Amniotic stem cell (primary cell): ENCODE measurements at places on chromosomes 16 and 17.

GRCh38 chr17:72921347-72922054, 171.0 kb downstream of the SLC39A11 start:
- no peak for DNase-seq

- DNase-seq, result no peak
These were observed 19.0 kb upstream of the XYLT2 start for GRCh38 chr17:50326831-50327364.

GRCh38 chr16:6206080-6206479, 1108.5 kb upstream of the EEF2KMT start:
- no peak for DNase-seq

DNA sequence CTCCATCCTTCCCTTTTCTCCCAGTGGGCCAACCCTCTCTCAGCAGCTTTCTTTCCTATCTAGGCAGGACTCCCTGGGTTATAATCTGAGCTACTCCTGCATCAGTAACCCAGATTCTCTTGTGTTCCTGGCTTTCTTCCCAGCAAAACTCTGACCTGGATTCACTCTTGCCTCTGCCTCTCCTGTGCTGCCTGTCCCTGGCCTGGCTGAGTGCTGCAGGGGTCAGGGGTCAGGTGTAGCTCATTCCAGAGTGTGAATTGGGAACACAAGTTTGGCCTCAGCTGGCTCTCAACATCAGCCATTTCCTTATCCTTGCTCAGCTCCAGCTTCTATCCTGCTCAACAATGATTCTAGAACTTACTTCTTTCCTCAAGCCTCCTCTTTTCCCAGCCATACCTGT, 2.5 kb upstream of the ST6GALNAC2 start:
- DNase-seq, result no peak

DNA sequence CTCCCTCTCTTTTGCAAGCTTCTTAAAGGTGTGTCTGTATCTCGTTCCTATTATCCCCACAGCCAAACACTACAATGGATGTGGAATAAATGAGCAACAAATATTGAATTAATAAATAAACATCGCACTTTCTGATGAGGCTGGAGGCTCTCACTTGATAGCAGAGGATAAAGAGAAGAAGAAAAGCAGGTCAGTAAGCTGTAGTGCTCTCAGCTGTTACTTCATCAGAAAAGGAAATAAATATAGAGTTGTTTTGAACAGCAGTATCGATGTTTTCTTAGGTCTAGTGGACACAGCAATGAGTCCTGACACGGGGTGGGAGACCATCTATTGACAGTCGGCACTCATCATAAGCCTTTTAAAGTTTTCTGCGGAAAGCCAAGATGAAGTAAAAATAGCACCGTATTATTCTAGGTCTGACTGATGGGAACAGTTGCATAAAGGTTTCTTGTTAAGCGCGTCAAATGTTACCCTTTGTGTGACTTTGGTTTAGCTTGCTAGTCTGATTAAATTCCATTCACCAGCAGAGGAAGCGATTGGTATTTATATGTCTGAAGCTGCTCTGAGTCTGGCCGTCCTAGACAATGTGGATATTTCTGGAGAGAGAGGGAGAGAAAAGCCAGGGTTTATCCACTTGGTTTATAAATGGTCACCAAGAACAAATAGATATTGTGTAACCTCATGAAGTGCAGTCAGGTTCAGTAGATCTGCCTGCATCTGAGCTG, 646.1 kb downstream of the CDH11 start:
- no peak for DNase-seq

GRCh38 chr17:61662741-61663140, 71.7 kb upstream of the NACA2 start:
- no peak for DNase-seq

DNA sequence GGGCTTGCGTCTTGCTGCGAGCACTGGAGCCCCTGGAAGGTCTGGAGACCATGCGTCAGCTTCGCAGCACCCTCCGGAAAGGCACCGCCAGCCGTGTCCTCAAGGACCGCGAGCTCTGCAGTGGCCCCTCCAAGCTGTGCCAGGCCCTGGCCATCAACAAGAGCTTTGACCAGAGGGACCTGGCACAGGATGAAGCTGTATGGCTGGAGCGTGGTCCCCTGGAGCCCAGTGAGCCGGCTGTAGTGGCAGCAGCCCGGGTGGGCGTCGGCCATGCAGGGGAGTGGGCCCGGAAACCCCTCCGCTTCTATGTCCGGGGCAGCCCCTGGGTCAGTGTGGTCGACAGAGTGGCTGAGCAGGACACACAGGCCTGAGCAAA, 7.4 kb downstream of the MPG start:
- no peak for DNase-seq

GRCh38 chr17:78257810-78258322, 26.4 kb downstream of the TMEM235 start:
- no peak for DNase-seq

- no peak for DNase-seq
These were observed 484 bp downstream of the FZD2 start for GRCh38 chr17:44557651-44558285.

DNA sequence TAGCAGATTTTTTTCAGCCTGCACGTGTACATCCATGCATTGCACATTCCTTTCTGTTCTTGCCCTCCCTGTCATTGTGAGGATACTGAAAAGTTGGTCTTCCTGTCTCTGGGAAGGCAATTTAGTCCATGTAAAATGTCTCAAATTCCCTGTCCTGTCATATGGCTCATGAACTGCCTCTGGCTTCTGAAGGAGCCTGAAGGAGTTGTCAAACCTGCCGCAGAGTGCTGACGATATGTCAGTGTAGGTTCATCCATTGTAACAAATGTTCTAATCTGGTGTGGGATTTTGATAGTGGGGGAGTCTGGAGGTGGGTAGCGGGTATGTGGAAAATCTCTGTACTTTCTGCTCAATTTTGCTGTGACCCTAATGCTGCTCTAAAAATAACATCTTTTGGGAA, 59.6 kb downstream of the YPEL2 start:
- no peak for DNase-seq

GRCh38 chr16:10939649-10940234, 2.5 kb downstream of the DEXI start:
- DNase-seq, result no peak

DNA sequence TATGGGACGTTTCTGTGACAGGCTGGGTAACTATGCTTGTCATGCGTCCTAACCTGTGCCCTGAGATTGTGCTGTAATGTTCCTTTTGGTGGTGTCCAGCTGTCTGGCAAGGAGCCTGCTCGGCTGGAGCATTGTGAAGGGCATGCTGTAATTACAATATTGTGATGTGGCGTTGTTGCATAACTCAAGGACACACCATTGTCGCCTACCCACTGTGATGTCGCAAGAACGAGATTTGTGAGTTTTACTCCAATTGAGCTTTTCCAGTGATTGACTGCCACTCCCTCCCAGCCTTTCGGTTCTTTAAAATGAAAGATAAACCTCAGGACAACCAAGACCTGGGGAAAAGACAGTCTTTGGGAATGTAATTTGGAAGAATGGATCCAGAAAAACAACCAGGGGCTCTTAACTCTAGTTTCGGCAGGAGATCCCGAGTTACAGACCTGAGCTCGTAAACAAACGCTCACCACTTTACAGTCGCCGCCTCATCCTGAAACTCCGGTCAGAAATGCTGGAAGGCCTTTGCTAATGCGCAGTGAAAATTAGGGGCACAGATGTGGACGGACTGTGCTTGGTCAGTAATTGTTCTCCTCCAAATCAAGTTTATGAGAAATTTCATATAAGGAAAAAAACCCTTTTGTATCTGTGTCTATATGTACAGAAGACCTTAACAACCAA, 1.3 kb downstream of the ZNF750 start:
- no peak for DNase-seq

GRCh38 chr17:7629939-7630571, at the start of gene SHBG:
TSS of gene SHBG (plus strand) at chr17:7630135. CDS start at chr17:7630173, 38 bp downstream.
- DNase-seq, result no peak

DNA sequence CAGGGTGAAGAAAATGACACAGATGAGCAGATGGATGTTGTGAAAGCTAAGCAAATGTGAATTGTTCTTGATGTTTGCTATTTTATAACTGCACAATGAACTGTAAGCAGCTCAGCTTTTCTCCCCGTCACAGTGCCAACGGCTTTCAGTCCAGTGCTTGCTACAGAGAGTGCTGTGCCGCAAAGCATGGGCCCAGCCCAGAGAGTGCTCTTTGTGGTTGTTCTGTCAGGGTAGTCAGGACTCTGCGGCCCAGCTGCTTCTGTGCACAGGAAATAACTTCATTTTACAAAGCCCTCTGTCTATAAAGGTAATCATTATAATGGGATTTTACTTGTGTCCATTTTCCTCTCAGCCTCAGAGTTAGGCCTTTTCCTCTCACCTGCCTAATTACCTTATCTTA, 39.1 kb downstream of the CDRT15 start:
- DNase-seq, result no peak

DNA sequence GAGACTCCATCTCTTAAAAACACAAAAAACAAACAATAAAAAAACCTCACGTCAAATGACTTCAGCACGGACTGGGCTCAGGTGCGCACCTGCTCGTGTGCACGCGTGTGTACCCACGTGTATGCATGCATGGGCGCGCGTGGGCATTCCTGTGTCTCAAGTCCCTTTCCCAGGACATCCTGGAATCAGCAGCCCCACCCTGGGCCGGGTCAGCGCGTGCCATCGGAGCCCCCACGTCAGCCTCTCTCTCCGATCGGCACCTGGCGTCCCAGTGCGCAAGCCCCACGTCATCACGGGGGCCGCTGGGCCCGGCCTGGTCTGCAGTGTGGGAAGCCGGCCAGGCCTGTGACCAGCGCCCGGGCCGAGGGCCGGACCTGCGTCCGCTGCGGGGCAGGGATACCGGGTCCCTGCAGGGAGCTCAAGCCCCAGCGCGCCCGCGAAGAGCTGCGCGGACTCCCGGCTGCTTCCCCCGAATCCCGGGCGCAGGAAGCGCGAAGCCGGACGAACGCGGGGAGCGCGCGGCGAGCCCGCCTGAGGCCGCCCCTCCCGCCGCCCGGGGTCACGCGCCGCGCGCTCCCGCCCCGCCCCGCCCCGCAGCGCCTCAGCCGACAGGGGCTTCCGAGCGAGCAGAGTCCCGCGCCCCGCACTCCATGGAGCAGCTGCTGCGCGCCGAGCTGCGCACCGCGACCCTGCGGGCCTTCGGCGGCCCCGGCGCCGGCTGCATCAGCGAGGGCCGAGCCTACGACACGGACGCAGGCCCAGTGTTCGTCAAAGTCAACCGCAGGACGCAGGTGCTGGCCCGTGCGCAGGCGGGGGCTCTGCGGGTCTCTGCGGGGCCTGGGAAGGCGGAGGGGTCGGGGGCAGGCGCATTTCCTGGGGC, at the start of gene FN3K:
TSS of gene FN3K (plus strand) at position 629 of the 880 bp plus-strand sequence. CDS start at position 651, 22 bp downstream.
- no peak for DNase-seq

DNA sequence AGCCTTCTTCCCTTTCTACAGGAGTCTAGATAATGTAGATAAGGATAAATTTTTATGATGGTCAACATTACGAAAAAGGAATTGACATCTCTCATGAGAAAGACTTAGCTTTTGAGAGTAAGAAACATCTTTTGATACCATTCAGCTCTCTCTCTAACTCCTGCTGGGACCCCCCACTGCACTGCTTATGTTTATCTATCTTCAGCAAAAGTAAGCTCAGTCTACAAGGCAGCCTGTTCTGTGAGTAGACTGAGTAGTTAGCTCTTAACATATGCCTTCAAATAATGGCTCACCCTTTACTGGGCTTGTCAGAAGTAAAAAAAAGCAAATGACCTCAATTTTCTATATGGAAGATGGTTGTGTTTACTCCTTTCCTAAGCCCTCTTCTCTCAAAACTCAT, 372.2 kb upstream of the CDH11 start:
- no peak for DNase-seq

DNA sequence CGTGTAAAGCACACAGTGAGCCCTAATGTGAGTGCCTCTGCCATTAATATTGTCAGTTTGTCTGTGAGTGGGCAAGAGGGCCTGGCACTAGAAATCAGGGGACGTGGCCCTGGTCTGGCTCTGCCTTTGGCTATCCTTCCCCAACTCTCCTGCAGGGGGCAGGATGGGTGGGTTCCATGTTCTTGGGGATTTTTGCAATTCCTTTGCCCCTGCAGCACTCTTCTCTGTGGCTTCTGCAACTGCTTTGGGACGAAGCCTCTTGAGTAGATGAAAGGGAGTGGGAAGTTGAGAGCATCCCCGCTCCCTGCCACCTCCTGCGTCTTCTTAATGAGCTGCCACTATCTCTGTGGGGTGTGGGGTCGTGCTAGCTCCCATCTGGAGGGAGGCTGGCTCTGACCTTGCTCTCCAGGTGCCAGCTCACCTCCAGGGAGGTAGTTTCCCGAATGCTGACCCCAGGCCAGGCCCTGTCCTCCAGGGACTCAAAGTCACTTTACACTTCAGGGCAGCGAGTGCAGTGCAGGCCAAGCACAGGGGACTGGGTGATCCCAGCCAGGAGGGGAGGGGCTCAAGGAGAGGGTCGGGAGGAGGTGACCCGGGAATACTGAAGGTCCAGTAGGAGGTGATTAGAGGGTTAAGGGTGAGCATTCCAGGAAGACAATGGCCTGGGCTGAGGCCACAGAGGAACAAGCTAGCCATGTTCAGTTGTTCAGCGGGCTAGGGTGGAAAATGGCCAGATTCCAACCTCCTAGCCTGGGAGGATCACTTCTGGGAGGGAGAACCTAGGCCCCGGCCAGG, 121.0 kb upstream of the NLRP1 start:
- no peak for DNase-seq

- no peak for DNase-seq
These were observed 105.8 kb upstream of the PMFBP1 start for GRCh38 chr16:72277749-72278148.

DNA sequence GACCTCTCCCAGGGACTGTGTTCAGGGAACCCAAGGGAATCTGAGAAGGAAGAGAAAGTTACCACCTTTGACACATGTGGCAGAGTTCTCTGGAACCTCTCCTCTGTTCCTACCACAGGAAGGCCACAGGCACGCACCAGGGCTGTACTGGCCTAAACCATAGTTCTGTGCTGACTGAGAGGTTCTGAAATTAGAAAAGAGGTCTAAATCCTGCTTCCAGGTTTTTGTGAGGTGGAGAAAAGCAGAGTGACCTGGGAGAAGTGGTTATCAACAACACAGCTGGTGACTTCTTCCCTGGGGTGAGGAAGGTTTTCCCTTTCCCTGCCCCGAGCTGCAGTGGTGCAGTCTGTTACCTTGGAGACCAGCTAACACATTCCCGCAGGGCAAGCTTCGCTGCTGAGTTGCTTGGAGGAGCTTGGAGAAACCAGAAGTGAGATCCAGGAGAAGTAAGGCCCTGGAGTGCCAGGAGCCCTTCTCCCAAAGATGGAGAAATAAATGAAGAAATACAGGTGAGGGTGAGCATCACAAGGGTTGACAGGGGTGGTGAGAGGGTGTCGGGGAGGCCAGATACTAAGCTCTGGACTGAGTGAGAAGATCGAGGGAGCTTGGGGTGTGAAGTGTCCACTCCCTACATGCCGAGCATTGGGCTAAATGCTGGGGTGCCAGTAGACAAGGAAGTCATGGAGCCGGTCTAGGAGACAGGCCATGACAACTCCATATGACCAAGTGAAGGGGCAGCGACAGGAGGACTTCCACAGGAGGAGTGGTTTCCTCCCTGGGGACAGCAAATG, at the start of gene VWA3A:
TSS of gene VWA3A (plus strand) at position 399 of the 791 bp plus-strand sequence. CDS start at position 496, 97 bp downstream.
- no peak for DNase-seq
